ENCODE measurements at places on chromosomes 1 and 21.

DNA sequence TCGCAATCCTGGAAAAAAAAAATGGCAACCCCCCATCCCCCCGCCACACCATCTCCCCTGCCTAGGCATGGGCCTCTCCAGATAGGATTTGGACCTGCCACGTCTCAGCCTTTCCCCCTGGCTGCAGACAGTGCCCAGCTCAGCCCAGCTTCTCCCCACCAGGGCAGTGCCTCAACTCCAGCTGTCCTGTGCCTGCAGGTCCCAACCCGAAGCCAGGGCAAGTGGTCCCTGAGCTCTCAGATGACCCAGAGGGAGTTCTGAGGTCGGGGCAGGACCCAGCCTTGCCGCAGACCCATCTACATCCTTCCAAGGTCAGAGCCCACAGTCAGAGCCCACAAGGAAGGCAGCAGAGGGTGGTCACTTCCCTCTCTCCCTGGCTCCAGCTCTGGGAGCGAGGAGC, 86.7 kb upstream of the POU3F1 start:
- DNase-seq: no peak

DNA sequence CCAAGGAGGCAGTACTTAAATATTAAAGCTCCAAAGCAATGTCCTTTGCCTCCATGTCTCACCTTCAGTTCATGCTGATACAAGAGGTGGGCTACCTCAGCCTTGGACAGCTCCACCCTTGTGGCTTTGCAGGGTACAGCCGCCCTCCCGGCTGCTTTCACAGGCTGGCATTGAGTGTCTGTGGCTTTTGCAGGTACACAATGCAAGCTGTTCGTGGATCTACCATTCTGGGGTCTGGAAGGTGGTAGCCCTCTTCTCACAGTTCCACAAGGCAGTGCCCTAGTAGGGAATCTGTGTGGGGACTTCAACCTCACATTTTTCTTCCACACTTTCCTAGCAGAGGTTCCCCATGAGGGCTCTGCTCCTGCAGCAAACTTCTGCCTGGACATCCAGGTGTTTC, 324.8 kb downstream of the COL11A1 start:
- DNase-seq: no peak

DNA sequence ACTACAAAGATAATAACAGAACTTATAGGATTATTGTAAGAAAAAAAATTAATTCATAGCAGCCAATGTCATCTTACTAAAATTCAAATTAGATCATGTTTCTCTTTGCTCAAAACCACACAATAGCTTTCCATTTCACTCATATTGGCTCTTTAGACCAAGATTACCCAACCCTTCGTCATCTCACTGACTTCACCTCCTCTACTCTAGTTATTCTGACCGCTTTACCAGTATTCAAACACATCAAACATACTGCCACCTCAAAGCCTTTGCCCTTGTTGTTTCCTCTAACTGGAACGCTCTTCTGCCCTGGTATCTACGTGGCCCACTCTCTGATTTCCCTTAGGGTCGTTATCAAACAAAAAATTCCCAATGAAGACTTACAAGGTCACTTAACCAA, 1.7 kb downstream of the ANGPTL3 start:
- no peak for DNase-seq

DNA sequence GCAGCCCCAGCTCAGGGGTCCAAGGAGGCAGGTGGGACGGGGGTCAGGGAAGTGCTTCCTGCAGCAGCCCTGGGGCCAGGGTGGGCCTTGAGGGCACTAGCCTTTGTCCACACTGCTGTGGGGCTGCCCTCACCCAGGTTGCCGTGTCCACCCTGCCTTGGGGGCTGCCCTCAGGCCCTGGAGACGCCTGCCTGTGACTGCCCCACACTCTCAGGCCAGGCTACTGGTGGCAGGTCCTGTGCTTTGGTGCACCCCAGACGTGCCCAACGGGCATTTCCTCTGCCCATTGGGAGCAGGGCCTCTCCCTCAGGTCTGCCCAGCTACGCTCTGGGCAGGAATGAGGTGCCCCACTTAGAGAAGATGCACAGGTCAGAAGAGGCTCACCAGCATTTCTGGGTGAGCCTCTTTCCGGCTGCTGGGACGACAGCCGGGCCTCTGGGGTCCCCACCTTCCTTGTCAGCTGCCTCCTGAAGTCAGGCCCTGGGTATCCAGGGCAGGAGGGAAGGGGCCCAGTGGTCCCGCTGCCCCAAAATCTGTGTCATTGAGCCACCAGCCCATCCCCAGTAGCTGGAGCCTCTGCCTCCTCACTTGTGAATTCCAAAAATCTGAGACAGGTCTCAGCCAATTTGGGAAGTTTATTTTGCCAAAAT, 2.7 kb upstream of the MMEL1 start:
- no peak for DNase-seq

DNA sequence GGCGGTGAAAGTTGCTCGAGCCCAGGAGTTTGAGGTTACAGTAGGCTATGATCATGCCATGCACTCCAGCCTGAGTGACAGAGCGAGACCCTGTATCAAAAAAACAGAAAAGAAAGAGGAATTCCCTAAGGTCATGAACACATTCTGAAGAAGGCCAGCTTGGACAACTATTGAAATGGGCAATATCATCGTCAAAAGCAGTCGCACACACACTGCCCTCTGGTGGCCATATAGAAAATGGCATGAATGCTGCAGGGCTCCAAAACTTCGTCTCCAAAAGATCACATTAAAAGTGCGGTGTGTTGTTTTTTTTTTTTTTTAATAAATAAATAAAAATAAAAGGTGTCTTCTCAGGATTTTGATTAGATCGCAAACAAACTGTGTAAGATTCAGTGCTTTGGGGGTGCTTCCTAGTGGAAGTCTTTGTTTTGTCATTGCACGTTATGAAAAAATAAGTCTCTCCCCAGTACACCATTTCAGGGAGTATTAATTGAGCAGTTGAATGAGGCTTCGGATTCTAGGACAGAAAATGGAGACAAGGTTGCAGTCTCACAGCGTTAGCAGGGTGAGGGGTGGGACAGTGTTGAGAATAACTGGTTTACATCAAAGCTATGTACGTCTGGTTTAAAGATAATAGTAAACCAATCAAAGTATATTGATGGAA, 87.5 kb upstream of the FMN2 start:
- peak; percentile 48 for DNase-seq

GRCh38 chr1:11462224-11462923, 16.6 kb upstream of the DISP3 start:
- DNase-seq: no peak

- peak; percentile 79 for DNase-seq
Measured at GRCh38 chr1:51410568-51411460, 80.5 kb upstream of the TTC39A start.

DNA sequence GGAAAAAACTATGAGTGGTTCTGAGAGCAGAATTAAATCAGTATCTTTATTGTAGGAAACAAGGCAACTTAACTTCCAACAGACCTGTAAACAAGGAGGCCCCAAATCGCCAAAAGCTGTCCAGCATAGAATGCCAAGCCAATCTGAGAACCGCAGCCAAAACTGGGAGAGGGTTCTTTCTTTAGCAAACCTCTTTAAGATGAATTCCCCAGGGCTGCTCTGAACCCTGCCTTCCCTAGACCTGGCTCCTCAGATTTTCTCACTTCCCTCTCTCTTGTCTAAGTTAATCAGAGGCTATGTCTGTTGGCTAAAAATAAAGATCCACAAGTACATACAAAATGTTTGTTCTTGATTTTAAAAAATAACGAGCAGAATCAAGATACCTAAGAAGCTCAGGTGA, 141.4 kb downstream of the SMYD3 start:
- no peak for DNase-seq

GRCh38 chr1:113998361-113998760, 19.1 kb downstream of the OLFML3 start:
- DNase-seq: peak; percentile 67

DNA sequence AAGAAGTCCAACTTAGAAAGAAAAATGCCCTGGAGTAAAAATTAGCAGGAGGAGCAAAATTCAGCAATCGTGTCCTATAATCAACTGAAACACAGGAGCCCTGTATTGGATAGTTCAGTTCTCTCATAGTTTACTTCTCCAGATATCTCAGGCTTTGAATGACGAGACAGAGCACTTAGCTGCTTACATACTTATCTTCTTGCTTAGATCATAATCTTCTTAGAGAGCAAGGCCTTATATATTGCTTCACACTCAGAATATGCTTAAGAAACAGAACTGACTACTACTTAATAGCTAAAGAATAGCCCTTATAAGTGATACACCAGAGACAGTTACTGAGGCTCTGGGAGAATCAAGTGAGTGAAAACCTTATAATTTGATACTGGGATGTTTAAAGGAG, 38.9 kb downstream of the TOR3A start:
- DNase-seq: no peak

DNA sequence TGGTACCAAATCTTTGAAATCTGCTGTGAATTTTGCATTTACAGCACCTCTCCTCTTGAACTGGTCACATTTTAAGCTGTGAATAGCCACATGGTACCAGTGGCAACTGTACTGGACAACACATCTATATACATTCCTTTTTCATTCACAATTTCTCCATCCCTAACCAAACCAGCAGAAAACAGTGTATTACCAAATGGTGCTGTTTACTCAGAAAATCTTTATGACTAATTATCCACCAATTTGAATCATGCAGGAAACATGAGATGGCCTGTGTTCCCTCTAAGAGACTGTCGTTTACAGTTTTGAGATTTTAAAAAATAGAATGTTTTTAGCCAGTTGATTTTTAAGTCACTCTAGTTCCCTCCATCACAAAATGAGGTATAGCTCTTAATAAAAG, 17.6 kb upstream of the CCT8 start:
- DNase-seq: peak; percentile 88

DNA sequence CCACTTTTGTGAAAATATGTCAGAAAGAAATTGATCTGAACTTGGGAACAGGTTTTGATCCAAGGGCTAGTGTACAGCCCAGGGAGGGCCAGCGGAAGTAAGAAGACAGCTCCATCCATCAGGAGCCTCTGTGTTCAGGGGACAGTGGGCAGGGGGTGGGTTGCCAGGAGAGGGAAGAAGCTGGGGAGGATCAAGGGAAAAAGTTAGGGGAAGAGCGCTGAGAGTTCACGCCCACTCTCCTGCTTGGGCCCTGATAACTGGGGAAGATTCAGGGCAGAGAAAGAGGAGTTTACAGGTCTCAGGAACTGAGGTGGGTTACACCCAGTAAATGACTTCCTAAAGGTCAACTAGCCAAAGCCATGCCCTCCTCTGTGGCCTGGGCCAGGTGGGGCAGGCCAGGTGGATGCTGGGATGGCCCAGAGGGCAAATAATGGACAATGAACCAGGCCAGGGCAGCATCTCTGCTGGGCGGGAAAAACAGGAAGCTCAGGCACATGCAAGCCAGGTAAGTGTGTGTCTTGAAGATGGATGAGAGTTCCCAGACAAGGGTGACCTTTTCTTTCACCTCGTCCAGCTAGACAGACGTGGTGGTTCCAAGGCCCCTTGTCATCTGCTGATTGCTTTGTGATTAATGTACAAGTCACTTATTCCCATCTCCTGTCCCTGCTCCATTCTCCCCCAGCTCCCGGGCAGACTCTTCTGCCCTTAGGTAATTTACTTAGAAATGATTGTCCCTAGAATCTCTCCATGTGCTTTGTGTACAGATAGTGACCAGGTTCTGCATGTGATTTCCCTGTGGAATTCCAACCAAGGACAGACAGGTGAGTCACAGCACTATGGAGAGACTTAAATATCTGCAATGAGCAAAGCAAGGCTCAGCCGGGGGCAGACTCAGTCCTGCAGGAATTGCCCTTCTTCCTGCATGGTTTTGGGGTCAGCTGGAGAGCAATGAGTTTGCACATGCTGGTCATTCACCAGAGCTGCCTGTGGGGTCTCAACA, 57.0 kb downstream of the MDM4 start:
- DNase-seq: peak; percentile 44

- DNase-seq: no peak
Measured at GRCh38 chr1:17507915-17508314, 31.6 kb upstream of the ARHGEF10L start.

- peak; percentile 91 for DNase-seq
Measured at GRCh38 chr1:33387625-33388024, 43.3 kb downstream of the PHC2 start.

GRCh38 chr1:17802164-17802563, 47.0 kb downstream of the ACTL8 start:
- DNase-seq: peak; percentile 50

GRCh38 chr1:23018661-23019093, 591 bp upstream of the KDM1A start:
- no peak for DNase-seq

DNA sequence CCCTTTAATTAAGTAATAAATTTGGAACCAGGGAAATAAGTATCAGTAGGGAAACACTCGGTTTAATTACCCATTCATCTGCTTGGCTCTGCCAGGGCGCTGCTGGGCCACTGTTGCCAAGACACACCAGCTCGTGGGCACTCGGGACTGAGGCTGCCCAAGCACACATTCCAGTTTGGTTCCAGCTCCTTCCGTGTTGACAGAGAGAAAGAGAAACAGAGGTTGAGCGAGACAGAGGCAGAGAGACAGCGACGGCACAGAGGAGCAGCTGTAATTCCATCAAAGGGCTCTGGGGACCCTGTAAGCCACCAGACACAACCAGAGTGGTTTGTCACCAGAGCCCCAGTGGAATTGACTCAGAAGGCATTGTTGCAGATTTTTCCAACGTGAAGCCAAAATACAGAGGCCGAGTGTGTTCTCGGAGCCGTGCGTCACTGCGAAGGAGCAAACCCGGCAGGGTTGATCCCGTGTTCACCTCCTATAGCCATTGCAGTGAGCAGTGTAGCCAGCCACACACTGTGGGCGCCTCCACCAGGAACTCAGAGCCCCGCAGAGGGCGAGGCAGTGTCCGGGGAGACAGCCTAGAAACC, 33.5 kb downstream of the SYF2 start:
- no peak for DNase-seq

- DNase-seq: no peak
Measured at GRCh38 chr1:9833632-9834031, 9.9 kb upstream of the CLSTN1 start.

GRCh38 chr1:112393631-112393974, 2.4 kb upstream of the CTTNBP2NL start:
- DNase-seq: peak; percentile 50

DNA sequence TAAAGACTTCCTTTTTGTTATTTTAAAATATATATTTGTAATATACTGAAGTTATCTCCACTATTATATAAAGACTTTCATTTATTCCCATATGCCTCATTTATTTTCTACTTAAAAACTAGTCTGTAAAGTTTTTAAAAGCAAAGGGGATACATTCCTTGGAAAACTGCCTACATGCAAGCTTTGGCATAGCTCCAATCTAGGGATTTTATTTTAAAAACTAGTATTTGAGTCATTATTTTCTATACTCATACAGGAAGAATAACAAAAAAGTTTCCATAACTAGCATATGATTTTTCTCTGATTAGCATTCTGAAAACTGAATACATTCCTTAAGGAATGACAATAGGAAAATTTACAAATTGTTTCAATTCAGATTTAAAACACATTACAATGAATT, 88.9 kb downstream of the COL24A1 start:
- peak; percentile 32 for DNase-seq

DNA sequence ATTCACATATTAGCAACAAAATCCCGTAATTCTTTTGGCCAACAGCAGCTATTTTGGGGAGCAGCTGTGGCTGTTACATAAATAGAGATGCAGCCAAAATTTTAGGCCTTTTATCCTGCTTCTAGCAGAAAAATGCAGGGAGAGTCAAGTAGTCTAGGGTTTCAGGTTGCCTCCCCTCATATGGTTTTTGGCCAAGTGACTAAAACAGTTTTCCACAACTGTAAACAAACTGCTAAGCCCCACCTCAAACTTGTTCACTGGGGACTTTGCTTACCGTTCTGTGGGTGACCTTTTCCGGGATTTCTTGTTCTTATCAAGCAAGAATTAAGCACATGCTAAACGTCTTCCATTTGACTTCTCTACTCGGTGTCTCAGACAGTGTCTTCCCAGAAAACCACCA, 133.4 kb downstream of the EDEM3 start:
- peak; percentile 25 for DNase-seq

GRCh38 chr1:156816561-156817328, at the start of gene SH2D2A:
Gene SH2D2A, minus strand, starts transcription at chr1:156816848. Its CDS starts 140 bp downstream, at chr1:156816708.
- peak; percentile 42 for DNase-seq

Measured in EH (cell line).